Right renal cortex interstitium (tissue), 3 donors: ENCODE measurements at places on chromosomes 12 and 14. TPM values are rescaled to one million over a fixed set of nuclear protein-coding genes. Genes with fewer than 3 reads are reported as not detected.

SLC35E3 gene
- polyA plus RNA-seq: 17.9 TPM

SLC4A8 gene
- 3.3 TPM for polyA plus RNA-seq

NTN4 gene
- polyA plus RNA-seq: 99.0 TPM

NEUROD4 gene
- not detected for polyA plus RNA-seq

DNM1L gene
- polyA plus RNA-seq: 92.3 TPM

KRT2 gene
- not detected for polyA plus RNA-seq

OTOGL gene
- 0.83 TPM for polyA plus RNA-seq

INHBC gene
- 0.21 TPM for polyA plus RNA-seq

TAS2R13 gene
- polyA plus RNA-seq: 0.10 TPM

RPGRIP1 gene
- polyA plus RNA-seq: 0.65 TPM

BMAL2 gene
- polyA plus RNA-seq: 6.2 TPM

ASCL1 gene
- 0.14 TPM for polyA plus RNA-seq

ADAMTS20 gene
- polyA plus RNA-seq: 0.61 TPM

NINJ2 gene
- polyA plus RNA-seq: 1.6 TPM

RD3L gene
- polyA plus RNA-seq: 0.14 TPM

NRIP2 gene
- 34.1 TPM for polyA plus RNA-seq

LRP1-AS gene
- polyA plus RNA-seq: not detected

RBP5 gene
- 52.6 TPM for polyA plus RNA-seq

CELA1 gene
- polyA plus RNA-seq: not detected

IAPP gene
- polyA plus RNA-seq: not detected

KRT72 gene
- not detected for polyA plus RNA-seq

TBC1D30 gene
- 4.5 TPM for polyA plus RNA-seq

TPPP2 gene
- 3.7 TPM for polyA plus RNA-seq

PRIMA1 gene
- 1.4 TPM for polyA plus RNA-seq

RPL10L gene
- 0.32 TPM for polyA plus RNA-seq

SPIC gene
- polyA plus RNA-seq: not detected

IFNG-AS1 gene
- not detected for polyA plus RNA-seq

CLEC9A gene
- polyA plus RNA-seq: 0.51 TPM

WDHD1 gene
- 20.0 TPM for polyA plus RNA-seq

HNRNPA1 gene
- 3,483 TPM for polyA plus RNA-seq

MSRB3 gene
- polyA plus RNA-seq: 23.7 TPM

HHIPL1 gene
- polyA plus RNA-seq: 1.3 TPM

ZNF26 gene
- polyA plus RNA-seq: 12.6 TPM

SDSL gene
- 13.1 TPM for polyA plus RNA-seq

SERPINA12 gene
- polyA plus RNA-seq: 0.39 TPM

SIX6 gene
- not detected for polyA plus RNA-seq

NEMP1 gene
- polyA plus RNA-seq: 22.5 TPM

EIF2S3B gene
- polyA plus RNA-seq: 1.4 TPM

C12orf60 gene
- 5.2 TPM for polyA plus RNA-seq

SP1 gene
- polyA plus RNA-seq: 77.6 TPM

FLVCR2 gene
- polyA plus RNA-seq: 7.9 TPM

CMKLR1 gene
- polyA plus RNA-seq: 5.4 TPM

IGF1 gene
- 4.8 TPM for polyA plus RNA-seq

CLEC14A gene
- polyA plus RNA-seq: 16.0 TPM
